ENCODE measurements at places on chromosomes 12 and 14.

DNA sequence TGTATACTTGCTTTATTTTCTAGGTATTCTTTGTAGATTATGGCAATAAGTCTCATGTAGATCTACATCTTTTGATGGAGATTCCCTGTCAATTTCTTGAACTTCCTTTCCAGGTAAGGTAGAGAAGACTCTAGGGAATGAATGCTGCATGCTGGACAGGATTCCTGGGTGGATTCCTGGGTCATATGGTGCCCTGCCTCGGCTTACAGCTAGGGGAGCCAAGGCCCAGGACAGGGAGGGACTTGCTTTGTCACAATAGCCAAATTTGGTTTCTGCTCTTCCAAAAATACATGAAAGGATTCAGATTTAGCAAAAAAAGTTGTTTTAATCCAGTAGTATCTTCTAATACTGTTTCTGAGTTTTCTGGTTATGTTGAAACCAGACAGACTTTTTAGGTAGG is 59.5 kb upstream of the ASPG start:
- DNase-seq: no peak

DNA sequence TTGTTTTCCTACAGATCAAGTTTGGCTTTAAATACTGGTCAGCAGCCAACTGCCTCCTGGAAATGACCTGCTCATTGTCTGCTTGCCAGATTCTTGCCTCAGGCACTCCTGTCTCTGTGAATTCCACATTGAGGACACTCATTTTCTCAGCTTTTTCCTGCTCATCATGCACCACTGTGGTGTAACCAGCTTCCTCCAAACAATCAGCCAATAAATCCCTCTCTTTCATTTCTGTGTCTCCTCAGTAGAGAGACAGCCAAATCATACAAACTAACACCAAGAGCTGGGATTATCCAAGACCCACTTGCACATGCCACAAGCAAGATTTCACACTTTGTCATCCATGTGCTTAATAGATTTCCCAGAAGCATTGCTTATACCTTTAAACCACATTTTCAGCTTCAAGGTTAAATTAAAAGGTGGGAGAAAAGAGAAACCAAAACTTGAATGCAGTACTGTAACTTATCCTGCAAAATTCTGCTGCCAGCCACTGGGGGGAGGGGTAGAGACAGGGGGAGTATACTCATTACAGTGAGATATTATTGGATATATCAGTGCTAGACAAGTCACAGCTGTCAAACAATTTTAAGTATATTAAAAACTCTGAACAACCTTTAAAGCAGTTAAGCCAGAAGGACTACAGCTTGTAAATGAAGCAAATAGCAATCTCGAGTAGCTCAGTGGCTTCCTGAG is 105.0 kb downstream of the PPP2R5E start:
- peak; percentile 88 for DNase-seq

GRCh38 chr12:130872179-130873096 is 572 bp downstream of the RAN start:
- no peak for DNase-seq

DNA sequence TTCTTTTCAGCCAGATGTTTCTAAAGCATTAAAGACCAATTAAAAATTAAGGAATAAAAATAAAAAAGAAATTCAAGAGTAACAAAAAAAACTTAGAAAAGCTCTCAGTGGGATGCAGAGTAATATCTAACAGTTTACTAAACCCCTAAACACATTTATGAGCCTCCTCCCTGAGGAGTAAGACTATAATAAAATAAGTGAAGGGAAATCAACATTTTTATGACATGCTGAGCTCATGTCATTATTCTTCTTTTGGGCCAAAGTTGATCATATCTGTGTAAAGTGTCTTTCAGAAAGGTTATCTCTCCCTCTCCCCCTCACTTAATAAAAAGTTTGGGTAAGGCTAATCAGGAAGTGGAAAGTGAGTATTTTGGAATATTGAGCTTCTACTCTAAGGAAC is 122.1 kb downstream of the MYRFL start:
- no peak for DNase-seq

- DNase-seq: no peak
Observed at GRCh38 chr14:69398818-69399210, 322 bp downstream of the SLC39A9 start.

- DNase-seq: no peak
Observed at GRCh38 chr12:83690465-83690864, 1003.8 kb downstream of the TMTC2 start.

- DNase-seq: no peak
Observed at GRCh38 chr14:51059032-51059431, 35.9 kb downstream of the TRIM9 start.

DNA sequence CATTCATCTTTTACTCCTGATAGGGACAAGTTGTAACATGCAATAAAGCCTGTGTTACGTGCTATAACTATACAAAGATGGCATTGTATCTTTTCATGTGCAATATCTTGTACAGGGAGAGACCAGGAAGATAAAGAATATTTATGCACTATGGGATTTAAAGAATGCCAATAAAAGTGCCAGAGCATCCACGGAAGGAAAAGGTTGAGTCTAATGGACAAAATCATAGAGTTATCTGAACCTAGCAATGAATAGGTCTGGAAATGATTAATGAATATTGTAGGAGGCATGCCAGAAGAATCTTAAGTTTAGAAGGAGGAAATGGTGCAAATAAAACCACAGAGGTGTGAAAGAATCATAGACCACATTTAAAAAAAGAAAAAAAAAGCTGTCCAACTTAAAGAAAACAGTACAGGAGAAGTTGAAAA is 263.9 kb downstream of the KCNC2 start:
- no peak for DNase-seq

DNA sequence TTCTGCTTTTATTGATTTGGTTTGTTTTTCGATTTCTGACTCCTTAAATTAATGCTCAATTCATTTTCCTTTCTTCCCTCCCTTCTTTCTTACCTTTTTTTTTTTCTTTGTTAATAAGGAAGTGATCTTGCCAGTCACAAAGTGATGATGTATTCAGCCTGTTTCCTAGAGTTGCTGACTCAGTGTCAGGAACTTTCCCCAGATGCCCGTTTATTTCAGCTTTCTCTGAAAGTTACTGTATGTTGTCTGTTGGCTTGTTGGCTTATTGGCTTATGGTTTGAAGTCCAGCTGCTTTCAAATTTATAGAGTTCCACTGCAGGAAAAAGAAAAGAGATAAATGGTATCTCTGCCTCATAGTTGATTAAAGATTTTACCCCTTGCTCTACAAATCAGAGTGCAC is 12.4 kb upstream of the SLC6A15 start:
- DNase-seq: peak; percentile 56

All from brain microvascular endothelial cell (primary cell).